Motor neuron (in vitro differentiated cells): ENCODE measurements at places on chromosomes 5 and 9. TPM values are rescaled to one million over a fixed set of nuclear protein-coding genes. Genes with fewer than 3 reads are reported as not detected.

DNA sequence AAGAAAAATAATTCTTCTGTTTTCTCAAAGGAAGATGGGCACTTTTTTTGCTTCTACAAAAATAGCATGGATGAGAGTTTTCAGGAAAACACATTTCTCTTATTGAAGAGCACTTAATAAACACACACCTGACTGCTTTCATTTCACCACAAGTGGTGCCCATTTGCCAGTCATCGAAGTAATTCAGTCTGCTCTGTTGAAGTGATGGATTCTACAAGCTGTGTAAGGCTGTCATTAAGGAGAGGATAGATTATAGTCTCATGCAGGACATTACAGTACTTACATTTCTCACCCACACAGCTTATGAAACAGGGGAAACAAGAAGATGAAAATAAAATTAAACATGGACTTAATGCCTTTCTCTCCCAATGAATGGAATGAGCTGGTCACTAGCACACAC is 165.2 kb downstream of the NR2F1-AS1 start:
- no peak for ATAC-seq

- ATAC-seq = no peak
Measured at GRCh38 chr5:7494481-7495130, 98.7 kb downstream of the ADCY2 start.

DNA sequence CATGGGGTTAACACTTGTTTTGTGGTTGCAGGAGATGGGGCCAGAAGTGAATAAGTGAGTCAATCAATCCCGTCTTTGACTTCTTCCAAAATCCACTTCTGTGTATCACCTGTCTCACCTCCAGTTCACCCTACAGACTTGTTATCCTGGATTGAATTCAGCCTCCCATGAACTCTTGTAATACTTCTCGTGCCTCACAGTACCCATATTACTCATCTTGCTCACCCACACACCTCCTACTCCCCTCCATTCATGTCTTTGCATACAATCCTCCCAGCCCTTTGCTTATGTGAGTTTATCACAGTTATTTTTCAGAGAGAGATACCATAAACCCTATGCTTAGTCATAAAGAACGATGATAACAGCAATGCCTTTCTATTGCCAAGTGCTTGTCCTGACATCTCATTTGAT is 52.9 kb upstream of the PAPPA start:
- no peak for ATAC-seq

DNA sequence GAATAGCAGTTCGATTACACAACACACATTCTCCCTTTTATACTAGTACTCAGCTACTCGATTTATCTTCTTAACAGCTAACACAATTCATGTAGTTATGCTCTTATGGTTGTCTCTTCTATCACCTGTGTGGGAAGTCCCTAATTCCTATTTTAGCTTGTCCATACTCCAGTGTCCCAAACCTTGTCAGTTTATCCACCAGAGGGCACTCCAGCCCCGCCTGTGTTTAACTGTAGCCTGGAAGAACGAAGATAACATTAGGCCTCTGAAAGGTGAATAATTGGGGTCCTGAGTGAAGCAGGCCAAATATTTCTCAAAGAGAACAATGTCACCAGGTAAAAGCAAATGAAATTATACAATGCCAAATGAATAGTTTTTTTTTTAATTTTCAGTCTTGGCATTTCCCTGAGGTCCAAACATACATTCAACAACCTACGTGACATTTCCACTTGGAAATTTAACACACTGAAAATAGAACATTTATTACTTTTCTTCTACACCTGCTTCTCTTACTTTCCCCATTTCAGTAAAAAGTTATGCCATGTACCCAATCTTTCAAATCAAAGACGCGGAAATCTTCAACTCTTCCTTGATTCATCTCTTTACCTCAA is 560.7 kb downstream of the HTR1A start:
- ATAC-seq = peak; percentile 61

GRCh38 chr9:129607027-129607387 is 13.9 kb downstream of the C9orf50 start:
- ATAC-seq = no peak

DNA sequence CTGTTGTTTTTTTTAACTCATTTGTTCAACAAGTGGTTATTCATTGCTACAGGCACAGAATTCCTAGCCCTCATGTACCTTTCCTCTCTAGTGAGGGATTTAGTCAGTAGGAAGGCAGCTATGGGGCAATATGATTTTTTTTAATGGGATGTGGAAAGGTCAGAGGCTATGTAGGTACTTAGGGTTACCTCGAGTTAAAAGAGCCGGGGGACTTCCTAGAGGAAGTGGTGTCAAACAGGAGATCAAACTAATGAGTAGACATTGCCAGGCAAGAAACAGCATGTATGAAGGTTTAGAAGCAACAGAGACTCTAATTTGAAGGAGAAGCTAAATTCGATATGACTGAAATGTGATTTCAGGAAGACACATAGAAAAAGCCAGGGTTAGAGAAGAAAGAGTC is 50.7 kb downstream of the ITGA2 start:
- ATAC-seq = no peak

GRCh38 chr5:147688656-147689356 is 93.7 kb downstream of the JAKMIP2 start:
- ATAC-seq = peak; percentile 30

GRCh38 chr9:37745970-37746369 is 7.6 kb upstream of the TRMT10B start:
- ATAC-seq = no peak

HAPLN1 gene
- total RNA-seq = 0.39 and 0.47 TPM in 2 replicates

COL27A1 gene
- 6.7 and 14.1 TPM in 2 replicates for total RNA-seq

CAMK4 gene
- 0.36 and 1.2 TPM in 2 replicates for total RNA-seq

HRCT1 gene
- 0.37 and 0.41 TPM in 2 replicates for total RNA-seq

ORM1 gene
- not detected in 2 replicates for total RNA-seq
